ENCODE measurements at places on chromosomes 6 and 20. TPM values are rescaled to one million over a fixed set of nuclear protein-coding genes. Genes with fewer than 3 reads are reported as not detected.
A peak's percentile ranks its signal among the peaks of the same experiment; 100 is the strongest.

Gene OR2B6
- not detected for total RNA-seq

Gene RNF182
- total RNA-seq = not detected

Gene HEY2
- not detected for total RNA-seq

Gene ARFGEF3
- total RNA-seq = 0.55 TPM

Gene KCNB1
- total RNA-seq = not detected

DNA sequence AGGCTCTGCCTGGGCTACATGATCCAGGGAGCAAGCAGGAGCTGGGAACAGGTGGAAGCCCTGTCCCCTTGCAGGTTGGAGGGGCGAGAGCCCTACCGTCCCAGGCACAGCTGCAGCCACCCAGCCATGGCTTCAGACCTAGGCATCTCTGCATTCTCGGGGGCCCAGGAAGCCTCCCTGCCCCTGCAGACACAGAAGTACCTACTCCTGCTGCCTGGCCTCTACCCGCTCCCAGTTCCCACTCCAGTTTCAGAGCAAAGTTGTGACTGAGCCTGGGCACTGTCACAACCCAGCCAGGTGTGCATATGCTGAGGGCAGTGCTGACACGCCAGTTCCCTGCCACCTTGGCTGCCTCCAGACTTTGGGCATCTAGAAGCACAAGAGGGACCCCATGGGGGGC is 645.9 kb downstream of the HTR1B start:
- no peak for DNase-seq
- no peaks in the 10 kb centered on the region for H3K36me3 ChIP-seq
- H3K27me3 ChIP-seq = no peaks in the 10 kb centered on the region
- H3K27ac ChIP-seq = no peak overlapping the region
- no peak overlapping the region for H3K4me3 ChIP-seq

DNA sequence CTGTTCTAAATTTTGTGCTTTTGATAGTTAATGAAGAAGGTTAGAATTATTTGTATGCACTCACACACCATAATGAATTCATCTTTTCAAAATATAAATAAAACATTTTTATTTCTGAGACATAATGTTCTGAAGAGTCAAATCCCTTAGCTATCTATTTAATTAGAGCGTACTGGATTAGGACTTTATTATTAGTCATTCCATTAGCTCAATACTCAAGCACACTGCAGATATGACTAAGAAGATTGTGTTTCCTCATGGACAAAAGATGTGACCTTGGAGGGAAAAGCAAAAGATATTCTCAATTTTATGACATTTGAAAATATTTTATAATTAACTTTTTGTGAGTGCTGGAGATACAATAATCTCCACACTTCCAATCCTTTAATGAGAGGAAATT is 666.4 kb downstream of the CD109 start:
- H3K4me3 ChIP-seq = no peak overlapping the region
- H3K4me1 ChIP-seq = no peaks in the 10 kb centered on the region
- no peak overlapping the region for H3K27ac ChIP-seq
- DNase-seq = no peak
- no peaks in the 10 kb centered on the region for H3K36me3 ChIP-seq
- H3K27me3 ChIP-seq = no peaks in the 10 kb centered on the region

GRCh38 chr20:62066983-62067433 is 1.3 kb upstream of the TAF4 start:
- H3K27ac ChIP-seq = peak overlapping the region; percentile 80
- peaks cover 17% of the 10 kb centered on the region for H3K36me3 ChIP-seq
- peaks cover 9% of the 10 kb centered on the region for H3K27me3 ChIP-seq
- peak overlapping the region; percentile 79 for H3K4me3 ChIP-seq
- peaks cover 27% of the 10 kb centered on the region for H3K4me1 ChIP-seq

GRCh38 chr6:163427498-163428254 is 13.2 kb downstream of the QKI start:
- H3K4me1 ChIP-seq = peaks cover 13% of the 10 kb centered on the region
- no peaks in the 10 kb centered on the region for H3K27me3 ChIP-seq
- no peak overlapping the region for H3K4me3 ChIP-seq
- no peak overlapping the region for H3K27ac ChIP-seq

- H3K4me1 ChIP-seq = no peaks in the 10 kb centered on the region
- no peaks in the 10 kb centered on the region for H3K27me3 ChIP-seq
- no peak overlapping the region for H3K4me3 ChIP-seq
- H3K27ac ChIP-seq = no peak overlapping the region
- no peaks in the 10 kb centered on the region for H3K36me3 ChIP-seq
Observed at GRCh38 chr6:133594652-133595110, 294.2 kb upstream of the TCF21 start.

GRCh38 chr20:15682690-15683089 is 890.6 kb downstream of the KIF16B start:
- no peaks in the 10 kb centered on the region for H3K27me3 ChIP-seq
- DNase-seq = no peak
- no peak overlapping the region for H3K27ac ChIP-seq
- H3K4me1 ChIP-seq = no peaks in the 10 kb centered on the region
- H3K4me3 ChIP-seq = no peak overlapping the region
- no peaks in the 10 kb centered on the region for H3K36me3 ChIP-seq

GRCh38 chr6:69871107-69871506 is 4.8 kb downstream of the COL19A1 start:
- H3K4me1 ChIP-seq = peaks cover 17% of the 10 kb centered on the region
- DNase-seq = no peak
- no peaks in the 10 kb centered on the region for H3K36me3 ChIP-seq
- no peak overlapping the region for H3K27ac ChIP-seq
- peaks cover 44% of the 10 kb centered on the region for H3K27me3 ChIP-seq
- no peak overlapping the region for H3K4me3 ChIP-seq

DNA sequence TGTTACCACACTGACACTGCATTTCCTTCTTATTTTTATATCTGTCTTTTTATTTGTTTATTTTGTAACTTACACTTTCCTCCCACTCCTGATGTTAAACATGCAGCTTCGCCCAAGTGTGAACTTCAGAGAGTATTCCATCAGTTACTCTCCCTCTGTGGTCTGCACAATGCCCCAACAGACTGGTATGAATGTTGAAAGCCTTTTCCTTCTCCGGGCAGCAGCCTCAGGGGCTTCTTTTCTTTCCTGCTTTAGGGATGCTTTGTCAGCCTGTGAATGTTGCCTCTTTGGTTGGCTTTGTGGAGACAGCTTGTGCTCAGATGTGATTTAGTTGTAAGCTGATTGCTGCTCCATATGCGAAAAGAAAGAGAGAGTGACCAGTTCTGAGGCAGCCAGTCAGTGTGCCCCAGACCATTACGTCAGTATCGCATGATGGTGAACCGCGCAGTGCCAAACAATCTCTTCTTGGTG is 44.0 kb downstream of the SMPDL3A start:
- no peak overlapping the region for H3K4me3 ChIP-seq
- H3K36me3 ChIP-seq = no peaks in the 10 kb centered on the region
- no peak overlapping the region for H3K27ac ChIP-seq
- no peaks in the 10 kb centered on the region for H3K4me1 ChIP-seq

GRCh38 chr6:154502553-154502952 is 7.9 kb downstream of the CNKSR3 start:
- H3K36me3 ChIP-seq = no peaks in the 10 kb centered on the region
- H3K27ac ChIP-seq = no peak overlapping the region
- H3K4me3 ChIP-seq = no peak overlapping the region
- peaks cover 28% of the 10 kb centered on the region for H3K27me3 ChIP-seq

DNA sequence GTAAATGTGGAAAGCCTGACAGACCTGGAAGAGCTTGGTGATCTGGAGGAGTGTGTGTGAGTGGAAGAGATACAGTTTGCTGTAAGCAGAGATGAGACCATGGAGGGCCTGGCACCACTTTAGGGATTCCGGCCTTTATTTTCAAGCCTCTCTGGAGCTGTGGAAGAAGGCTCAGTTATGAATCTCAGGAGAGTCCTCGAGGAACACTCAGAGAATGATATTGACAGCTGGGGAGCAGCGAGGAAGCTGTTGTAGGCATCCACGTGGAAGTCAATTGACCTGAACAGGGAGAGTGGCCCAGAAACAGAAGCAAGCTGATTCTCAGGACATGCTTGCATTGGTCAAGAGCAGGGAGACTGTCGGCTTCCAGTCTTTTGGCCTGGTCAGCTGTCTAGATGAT is 108.4 kb upstream of the FOXQ1 start:
- H3K27me3 ChIP-seq = peaks cover 1% of the 10 kb centered on the region
- no peak overlapping the region for H3K4me3 ChIP-seq
- peaks cover 3% of the 10 kb centered on the region for H3K4me1 ChIP-seq
- no peak for DNase-seq
- no peaks in the 10 kb centered on the region for H3K36me3 ChIP-seq

DNA sequence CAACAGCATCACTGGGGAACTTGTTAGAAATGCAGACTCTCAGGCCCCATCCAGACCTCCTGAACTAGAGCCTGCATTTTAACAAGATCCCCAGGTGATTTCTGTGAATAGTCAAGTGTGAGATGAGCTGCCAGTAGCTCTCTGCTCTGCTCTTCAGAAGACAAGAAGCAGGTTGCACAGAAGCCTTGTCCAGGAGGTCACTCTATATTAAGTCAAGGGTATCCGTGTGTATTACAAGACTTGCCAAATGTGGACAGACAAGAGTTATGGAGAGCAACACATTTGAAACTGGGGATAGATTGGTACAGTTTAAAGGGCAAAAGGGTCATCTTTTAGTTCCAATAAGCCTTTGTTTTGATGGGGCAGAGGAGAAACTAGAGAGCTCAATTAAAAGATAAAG is 23.2 kb upstream of the RIN2 start:
- H3K4me3 ChIP-seq = no peak overlapping the region
- DNase-seq = no peak
- H3K36me3 ChIP-seq = no peaks in the 10 kb centered on the region
- no peaks in the 10 kb centered on the region for H3K27me3 ChIP-seq

DNA sequence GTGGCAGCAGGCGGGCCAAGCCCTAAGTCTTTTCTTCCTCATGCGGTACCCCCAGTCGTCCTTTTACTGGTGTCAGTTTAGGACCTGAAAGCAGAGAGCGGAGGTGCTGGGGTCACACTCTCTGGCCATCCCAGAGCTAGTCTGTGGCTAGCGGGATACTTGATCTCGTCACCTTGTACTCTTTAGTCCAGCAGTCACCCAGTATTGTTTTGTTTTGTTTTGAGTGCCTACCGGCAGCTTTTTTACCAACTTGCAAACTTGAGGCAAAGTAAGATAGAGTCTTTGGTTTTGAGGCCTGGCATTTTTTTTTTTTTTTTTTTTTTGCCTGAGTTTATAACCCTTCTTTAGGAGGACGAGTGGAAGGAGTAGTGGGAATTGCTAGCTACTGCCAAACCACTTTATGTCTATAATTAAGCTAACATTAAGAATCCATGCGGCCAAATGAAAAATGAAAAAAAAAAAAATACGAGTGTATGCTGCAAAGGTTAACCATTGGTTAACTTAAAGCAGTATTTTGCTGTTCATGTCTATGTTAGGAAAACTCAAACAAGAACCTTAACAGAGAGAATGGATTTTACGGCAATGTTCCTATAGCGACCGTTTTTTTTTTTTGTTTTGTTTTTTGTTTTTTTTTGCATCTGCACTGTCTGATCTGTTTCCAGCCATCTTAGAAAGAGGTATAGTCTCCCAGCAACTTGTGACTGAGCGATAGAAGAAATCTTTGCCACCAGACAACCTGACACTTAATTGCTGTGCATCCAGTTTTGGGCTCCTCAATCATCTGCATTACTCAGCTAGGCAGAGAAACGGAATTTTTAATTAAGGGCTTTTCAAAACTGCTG is 56.9 kb downstream of the FAM217A start:
- H3K27me3 ChIP-seq = no peaks in the 10 kb centered on the region
- peaks cover 43% of the 10 kb centered on the region for H3K36me3 ChIP-seq
- peaks cover 48% of the 10 kb centered on the region for H3K4me1 ChIP-seq
- no peak for DNase-seq

DNA sequence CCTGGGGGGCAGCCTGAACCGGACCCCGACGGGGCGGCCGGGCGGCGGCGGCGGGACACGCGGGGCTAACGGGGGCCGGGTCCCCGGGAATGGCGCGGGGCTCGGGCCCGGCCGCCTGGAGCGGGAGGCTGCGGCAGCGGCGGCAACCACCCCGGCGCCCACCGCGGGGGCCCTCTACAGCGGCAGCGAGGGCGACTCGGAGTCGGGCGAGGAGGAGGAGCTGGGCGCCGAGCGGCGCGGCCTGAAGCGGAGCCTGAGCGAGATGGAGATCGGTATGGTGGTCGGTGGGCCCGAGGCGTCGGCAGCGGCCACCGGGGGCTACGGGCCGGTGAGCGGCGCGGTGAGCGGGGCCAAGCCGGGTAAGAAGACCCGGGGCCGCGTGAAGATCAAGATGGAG is 636 bp downstream of the SRF start:
- H3K27me3 ChIP-seq = peaks cover 2% of the 10 kb centered on the region
- peak overlapping the region; percentile 69 for H3K27ac ChIP-seq
- DNase-seq = no peak
- H3K4me1 ChIP-seq = peaks cover 40% of the 10 kb centered on the region
- H3K36me3 ChIP-seq = peaks cover 30% of the 10 kb centered on the region

DNA sequence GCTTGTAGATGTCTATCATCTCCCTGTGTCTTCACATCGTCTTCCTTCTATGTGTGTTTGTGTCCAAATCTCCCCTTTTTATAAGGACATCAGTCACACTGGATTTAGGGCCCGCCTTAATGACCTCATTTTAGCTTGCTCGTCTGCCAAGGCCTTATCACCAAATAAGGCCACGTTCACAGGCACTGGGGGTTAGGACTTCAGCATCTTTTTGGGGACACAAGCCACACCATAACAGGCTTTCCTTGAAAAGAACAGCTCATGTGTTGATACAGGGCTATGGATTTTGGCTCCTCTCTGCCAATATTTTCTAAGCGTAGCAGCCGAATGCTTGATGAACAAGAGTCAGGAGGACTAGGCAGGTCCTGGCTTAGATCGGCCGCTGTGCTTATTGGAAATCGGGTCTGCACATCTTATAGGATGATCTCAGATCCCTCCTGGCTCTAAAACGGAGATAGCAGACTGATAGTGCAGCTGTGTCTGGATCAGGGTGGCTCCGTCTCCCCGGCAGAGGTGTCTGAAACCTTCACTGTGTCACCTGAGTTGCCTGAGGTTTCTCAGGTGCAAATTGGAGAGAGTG is 16.2 kb upstream of the TMEM181 start:
- peaks cover under 1% of the 10 kb centered on the region for H3K4me1 ChIP-seq
- H3K27ac ChIP-seq = no peak overlapping the region
- H3K4me3 ChIP-seq = no peak overlapping the region
- no peak for DNase-seq
- H3K27me3 ChIP-seq = peaks cover 27% of the 10 kb centered on the region

- no peak overlapping the region for H3K4me3 ChIP-seq
- no peak for DNase-seq
- no peaks in the 10 kb centered on the region for H3K4me1 ChIP-seq
Observed at GRCh38 chr20:60751826-60752225, 500.2 kb upstream of the CDH4 start.

GRCh38 chr20:44692932-44693480 is 22.2 kb upstream of the CCN5 start:
- peaks cover 2% of the 10 kb centered on the region for H3K27me3 ChIP-seq
- no peak overlapping the region for H3K27ac ChIP-seq
- H3K4me3 ChIP-seq = no peak overlapping the region
- H3K36me3 ChIP-seq = no peaks in the 10 kb centered on the region
- DNase-seq = no peak

DNA sequence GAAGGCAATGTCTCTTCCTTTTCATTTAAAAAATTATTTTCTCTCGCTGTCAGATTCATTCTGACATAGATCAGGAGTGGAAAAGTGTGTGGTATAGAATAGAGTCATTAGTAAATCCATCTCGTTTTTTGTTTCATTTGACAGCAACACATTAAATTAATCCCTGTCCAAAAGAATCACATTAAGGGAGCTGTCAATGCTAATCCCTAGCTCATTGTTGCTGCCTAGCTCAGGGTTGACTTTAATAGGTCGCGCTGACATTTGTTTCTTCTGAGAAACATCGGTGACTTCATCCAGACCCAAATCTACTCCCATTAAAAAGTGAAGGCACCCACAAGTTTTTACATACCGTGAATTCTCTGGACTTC is 25.4 kb upstream of the MAP3K7 start:
- DNase-seq = no peak
- H3K27ac ChIP-seq = no peak overlapping the region
- H3K4me3 ChIP-seq = peak overlapping the region; percentile 14
- peaks cover 8% of the 10 kb centered on the region for H3K4me1 ChIP-seq

Measured in activated T-helper 2 cell treated with anti-CD3 and anti-CD28 coated beads, Interferon-gamma antibody, Interleukin-2, Interleukin-4, amounts not matched to agents 10 μg/mL and 5 μg/mL and 100 μg/mL, durations not matched to agents 14 hours and 24 hours and 36 hours (primary cell).